Activated T-helper 2 cell treated with anti-CD3 and anti-CD28 coated beads, Interferon-gamma antibody, Interleukin-2, Interleukin-4, amounts not matched to agents 10 μg/mL and 5 μg/mL and 100 μg/mL, durations not matched to agents 14 hours and 24 hours and 36 hours (primary cell): ENCODE measurements at places on chromosomes 3 and 15. TPM values are rescaled to one million over a fixed set of nuclear protein-coding genes. Genes with fewer than 3 reads are reported as not detected.

DNA sequence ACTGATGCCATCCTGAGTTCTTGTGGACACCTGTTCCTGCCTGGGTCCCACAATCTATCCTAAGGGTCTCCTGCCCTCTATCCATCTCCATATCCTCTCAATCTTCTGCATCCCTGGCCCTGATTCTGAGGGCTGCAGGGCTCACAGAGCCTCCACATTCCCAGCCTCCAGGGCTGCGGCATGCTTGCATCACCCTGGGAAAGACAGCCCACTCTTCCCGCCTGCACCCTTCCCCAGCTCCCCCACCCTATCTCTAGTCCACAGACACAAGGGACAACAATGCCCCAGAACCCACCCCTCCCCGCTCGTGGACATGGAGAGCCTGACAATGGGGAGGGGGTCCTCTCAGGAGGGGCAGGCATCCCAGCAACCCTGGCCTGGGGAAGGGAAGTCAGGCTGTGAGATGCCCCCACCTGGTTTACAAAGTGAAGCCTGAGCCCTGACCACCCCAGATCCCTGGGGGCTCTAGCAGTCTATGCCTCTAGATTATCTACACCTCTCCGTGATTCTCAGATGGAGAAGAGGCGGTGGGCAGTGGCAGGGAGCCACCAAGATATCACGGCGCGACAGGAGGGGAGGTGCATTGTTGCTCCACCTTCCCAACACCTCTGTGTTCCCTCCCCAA lies 10.3 kb downstream of the SEMA3G start:
- no peak for DNase-seq

GRCh38 chr15:92095693-92096092 lies 242.2 kb downstream of the SLCO3A1 start:
- peak; percentile 17 for DNase-seq

The CRYGS gene
- 3.8 and 5.6 TPM in 2 replicates for total RNA-seq

- DNase-seq = peak; percentile 56
Measured at GRCh38 chr3:16309558-16309957, 44.5 kb downstream of the OXNAD1 start.

DNA sequence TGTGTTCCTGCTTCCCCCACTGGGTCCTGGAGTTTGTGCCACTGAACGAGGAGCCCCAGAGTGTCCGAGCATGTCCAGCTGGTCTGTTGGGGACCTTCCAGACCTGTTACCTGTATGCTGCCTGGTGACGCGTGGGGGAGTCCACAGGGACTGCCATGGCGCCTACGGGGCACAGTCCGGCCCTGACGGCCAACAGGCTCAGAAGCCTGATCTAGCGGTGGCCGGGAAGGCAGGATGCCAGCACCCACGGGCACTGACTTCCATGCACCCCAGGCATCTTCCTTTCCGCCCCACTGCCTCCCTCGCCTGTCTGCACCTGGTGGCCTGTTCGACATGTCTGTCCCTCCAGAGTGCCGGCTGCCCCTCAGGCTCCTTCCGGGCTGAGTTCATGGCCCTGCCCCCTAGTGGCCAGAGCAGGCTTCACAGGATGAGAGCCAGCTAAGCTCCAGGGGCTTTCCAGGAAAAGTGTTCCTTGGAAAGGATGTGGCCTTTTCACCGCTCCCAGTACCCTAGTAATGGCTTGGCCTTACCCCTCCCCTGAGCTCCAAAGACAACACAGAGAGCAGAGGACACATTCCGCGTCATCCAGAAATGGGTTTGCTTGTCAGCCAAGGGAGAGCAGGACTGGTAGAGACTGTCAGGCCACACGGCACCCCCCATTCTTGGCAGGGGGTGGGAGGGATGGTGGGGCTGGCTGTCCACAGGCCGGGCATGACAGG lies 35.7 kb downstream of the NGRN start:
- peak; percentile 42 for DNase-seq

- no peak for DNase-seq
Measured at GRCh38 chr3:73177827-73178226, 116.4 kb downstream of the EBLN2 start.

- DNase-seq = no peak
Measured at GRCh38 chr15:66948294-66948693, 117.1 kb upstream of the SMAD3 start.
